ENCODE measurements at places on chromosomes 12 and 14.

DNA sequence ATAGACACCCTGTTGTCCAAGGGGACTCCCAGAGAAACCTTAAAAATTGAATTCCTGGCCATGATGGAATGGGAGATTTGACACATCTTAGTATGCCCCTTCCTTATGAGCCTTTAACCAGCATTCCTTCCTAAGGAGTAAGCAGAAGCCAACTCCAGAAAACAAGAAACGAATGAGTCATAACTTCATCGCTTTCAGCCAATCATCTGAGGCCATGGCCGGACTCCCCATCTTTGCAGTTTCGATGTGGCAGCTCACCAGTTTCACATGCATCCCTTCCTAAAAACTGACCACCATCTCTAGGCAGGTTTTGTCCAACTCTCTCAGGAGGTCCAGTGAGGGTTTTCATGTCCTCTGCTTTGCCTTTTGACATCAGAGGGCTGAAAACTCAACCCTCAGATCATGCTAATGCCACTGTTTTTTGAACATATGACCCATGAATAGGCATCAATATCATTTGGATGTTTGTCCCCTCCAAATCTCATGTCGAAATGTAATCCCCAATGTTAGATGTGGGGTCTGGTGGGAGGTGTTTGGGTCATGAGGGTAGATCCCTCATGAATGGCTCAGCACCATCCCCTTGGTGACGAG lies 19.9 kb downstream of the DAAM1 start:
- no peak for DNase-seq

DNA sequence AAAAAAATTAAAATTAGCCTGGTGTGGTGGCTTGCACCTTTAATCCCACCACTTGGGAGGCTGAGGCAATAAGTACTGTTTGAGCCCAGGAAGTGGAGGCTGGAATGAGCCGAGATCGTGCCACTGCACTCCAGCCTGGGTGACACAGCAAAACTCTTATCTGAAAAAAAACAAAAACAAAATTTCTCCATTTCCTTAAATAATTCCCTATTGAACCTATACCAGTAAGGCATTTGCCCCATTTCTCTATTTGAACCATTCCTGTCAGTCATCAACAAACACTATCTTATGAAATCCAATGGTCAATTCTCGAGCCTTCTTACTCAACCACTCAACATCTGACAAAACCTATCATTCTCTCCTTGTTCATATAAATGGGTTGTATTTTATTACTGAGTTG lies 14.7 kb downstream of the SLC2A14 start:
- no peak for DNase-seq

- no peak for DNase-seq
Measured at GRCh38 chr12:90335566-90335965, 619.4 kb downstream of the CCER1 start.

DNA sequence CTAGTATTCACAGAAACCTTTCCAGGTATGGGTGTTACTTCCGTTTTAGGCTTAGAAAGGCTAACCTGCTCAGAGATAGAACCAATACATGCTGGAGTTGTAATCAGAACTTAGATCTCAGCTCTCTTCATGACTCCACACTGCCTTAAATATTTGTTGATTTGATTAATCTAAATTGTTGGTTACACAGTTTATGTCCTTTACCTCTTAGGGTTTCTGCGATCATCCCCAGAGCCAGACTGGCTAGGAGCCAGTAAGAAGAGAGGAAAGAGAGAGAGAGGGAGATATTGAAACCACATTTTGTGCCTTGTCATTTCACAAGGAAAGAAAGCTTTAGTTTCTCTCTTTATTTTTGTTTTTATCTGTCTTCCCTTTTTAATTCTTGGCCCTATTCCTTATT lies 16.8 kb upstream of the MGP start:
- no peak for DNase-seq

- no peak for DNase-seq
Measured at GRCh38 chr12:120826335-120826734, 77.8 kb downstream of the SPPL3 start.

GRCh38 chr12:80442426-80443222 lies 1.4 kb upstream of the PTPRQ start:
- DNase-seq: no peak

DNA sequence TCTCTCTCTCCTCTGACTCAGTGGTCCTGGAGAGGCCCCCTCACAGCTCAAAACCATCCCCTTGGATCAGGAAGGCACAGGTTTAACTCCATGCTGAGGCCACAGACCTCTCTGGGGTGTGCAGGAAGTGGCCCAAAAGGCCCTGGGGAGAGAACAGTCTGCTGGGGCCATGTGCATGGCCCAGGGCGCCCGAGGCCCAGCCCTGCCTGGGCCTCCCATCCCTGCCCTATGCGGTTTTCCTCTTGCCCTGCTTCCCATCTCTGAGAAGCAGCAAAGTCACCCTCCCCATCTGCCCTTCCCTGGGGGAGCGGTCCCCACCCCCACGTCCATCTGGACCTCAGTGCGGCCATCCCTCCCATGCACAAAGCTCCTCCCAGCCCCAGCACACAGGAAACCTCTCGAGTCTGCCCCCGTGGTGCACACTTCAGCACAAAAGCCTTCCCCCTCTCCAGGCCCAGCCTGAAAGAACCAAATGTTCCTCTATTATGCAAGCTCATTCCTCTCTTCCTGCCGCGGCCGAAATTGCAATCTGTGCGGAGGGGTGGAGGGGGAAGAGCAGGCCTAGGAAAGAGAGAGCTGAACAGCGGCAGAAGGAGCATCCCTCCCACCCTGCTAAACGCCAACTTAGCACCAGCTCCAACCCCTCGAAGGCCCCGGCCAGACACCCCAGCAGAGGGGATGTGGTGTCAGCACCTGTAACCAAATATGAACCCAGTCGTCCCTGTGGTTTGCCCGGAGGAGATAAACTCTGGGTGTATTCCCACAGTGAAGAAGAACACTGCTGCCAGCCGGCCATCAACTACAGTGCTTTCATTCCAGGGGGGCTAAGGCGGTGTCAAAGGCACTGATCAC lies 108.5 kb downstream of the SCARB1 start:
- peak; percentile 92 for DNase-seq

DNA sequence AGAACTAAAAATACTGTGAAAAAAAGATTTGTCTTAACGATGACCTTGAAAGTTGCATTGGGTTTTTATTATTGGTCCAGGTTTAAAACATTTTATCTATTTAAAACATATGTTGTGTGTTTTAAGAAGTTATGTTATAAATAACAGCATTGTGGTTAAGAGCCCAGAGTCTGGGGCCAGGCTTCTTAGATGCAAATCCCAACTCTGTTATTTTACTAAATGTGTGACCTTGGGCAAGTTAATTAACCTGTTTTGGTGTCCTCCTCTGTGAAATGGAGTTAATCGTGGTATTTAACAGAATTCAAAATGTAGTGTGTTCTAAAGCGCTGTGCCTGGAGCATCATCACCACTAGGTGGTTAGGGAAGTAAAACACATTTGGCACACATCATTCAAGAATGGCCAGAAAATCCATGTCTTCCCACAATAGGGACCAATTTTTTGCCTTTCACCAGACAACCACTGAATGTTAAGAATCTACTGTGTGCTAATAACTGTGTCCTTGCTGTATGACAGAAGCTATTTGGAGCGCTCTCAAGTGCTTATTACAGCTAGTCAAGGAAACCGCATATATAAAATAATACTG lies 133.3 kb downstream of the MON2 start:
- no peak for DNase-seq

DNA sequence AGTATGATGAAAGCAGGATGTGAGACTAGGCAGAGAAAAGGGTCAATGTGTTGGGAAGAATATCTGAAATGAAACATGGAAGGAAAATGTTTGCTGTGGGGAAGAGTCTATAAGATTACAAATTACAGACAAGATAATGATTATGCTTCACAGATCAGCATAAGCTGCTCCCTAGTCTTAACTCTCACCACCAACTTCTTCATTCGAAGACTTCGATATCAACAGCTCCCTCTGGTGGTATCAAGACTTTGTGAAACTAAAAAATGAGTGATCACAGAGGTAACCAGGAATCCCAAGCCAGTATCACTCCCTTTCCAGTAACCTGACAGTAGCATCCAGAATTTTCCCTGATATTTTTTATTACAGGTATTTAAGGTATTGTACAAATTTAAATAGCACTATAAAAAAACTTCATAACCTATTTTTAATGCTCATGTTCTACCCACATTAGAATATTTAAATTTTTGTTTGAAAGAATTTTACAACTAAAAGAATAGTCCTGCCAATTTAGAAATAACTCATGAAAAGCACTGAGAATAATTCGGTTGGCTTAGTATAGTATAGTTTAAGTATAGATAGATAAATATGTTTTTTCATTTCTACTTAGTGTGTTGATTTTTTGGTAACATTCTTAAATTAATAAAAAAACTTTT lies 84.4 kb downstream of the C2CD5 start:
- no peak for DNase-seq

- DNase-seq: no peak
Measured at GRCh38 chr12:104958001-104958804, at the start of gene SLC41A2. SLC41A2 (minus strand) TSS chr12:104958290; CDS start chr12:104928527, 29,763 bp downstream.

- no peak for DNase-seq
Measured at GRCh38 chr12:47825173-47825639, 5.5 kb upstream of the HDAC7 start.

DNA sequence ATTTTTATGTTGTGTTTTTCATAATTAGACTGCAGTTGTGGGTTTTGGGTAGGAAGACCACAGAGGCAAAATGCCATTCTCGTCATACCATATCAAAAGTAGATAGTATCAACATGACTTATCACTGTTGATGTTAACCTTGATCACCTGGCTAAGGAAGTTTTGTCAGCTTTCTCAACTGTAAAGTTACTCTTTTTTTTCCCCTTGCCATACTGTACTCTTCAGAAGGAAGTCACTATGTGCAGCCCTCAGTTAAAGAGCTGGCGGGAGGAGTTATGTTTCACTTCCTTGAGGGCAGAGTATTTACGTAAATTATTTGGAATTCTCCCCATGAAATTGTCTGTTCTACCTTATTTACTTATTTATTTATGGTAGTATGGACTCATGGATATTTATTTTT lies 78.7 kb downstream of the PRORP start:
- DNase-seq: no peak

DNA sequence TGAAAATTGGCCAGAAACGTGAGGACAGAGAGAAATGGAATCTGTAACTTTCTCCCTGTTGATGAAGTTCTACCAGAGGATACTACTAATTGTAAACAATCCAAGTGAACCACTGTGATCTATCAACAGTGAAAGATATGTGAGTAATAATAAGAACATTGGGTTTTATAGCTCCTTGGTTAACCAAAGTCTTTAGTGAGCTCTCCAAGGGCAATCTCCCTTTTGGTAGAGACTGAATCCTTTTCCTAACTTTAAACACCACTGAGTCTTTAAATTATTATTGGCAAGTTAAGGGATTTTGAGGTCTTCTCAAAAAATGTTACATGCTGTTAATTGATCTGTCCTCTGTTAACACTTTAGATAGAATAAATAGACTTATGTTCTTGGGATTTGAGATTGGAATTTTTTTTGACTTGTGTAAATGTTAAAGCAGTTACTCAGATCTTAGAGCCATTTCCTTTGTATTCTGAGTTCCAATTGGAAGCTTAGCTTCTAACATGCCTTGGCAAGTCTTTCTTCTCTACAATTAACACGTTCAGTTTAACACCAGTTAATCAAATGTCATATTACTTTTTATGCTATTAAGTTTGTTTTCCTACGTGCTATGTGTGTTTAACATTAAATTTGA lies 338.2 kb upstream of the DDHD1 start:
- no peak for DNase-seq

DNA sequence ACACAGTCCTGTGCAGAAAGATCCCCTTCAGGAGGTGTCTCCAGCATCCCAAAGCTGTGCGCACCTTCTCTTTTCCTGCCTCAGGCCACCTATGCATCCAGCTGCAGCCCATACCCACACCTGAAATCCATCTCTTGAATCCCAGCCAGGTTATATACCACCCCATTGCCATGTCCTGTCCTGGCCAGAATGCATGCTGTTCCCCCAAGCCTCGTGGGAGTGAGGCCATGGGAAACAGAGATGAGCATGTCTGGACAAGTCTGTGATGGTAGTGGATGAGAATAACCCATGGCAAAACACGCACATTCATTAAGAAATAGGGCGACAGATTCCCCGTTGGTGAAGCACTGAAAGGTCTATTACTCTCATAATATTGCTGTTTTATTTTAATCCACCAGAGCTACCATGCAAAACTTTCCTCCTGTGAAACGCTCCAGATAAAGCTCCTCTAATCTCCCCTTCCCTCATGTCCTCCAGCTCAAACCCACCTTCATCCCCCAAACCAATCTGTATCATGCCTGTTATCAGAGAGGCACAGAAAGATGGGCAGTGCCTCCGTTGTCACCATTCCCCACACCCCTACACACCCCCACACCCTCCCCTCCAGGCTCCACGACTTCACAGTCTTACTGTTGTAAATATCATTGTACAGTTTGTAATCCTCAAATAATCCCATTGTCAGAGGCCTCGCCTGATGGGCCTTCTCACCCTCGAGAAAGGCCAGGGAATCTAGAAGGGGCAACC lies 97.5 kb upstream of the FKBP4 start:
- no peak for DNase-seq

DNA sequence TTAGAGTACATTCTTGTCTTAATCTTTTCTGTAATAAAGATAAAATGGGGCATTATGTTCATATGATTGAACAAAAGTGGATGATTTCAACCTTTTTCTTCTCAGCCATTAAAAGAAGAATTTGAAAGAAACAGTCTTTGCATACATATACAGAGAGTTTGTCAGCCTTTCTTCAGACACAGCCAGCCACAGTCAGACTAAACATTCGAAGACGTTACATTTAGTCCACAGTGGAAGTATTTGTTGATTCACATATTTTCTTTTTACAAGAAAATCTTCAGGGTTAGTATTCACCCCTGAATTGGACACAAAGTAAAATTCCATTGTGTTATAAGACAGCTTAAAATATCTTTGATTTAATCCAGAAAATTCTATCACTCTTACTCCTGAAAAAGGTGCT lies 36.2 kb downstream of the ETV6 start:
- no peak for DNase-seq

GRCh38 chr12:26701604-26702215 lies 131.3 kb downstream of the ITPR2 start:
- DNase-seq: no peak

- DNase-seq: no peak
Measured at GRCh38 chr12:42790761-42791151, 201.2 kb upstream of the PRICKLE1 start.

DNA sequence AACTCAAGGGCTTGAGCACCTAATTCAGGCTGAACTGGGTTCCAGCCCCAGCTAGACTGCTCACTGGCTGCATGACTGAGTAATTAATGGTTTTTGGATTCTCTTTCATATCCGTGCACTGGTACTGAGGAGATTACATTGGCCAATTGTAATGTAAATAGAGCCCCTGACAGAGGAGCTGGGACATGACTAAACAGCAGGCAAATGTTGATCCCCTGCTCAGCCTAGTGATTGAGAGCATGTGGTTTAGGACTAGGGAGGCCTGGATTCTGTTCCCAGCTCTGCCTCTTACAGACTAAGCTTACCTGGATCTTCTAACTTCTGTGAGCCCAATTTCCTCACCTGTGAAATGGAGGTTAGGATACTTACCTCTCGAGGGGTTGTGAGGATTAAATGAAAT lies 204.3 kb downstream of the ESR2 start:
- DNase-seq: no peak

Measured in cerebellar nuclear complex (tissue), 1 donor.